ENCODE measurements at places on chromosomes 5 and 9. TPM values are rescaled to one million over a fixed set of nuclear protein-coding genes. Genes with fewer than 3 reads are reported as not detected.

Gene PPIC
- not detected for total RNA-seq

Gene NME5
- not detected for total RNA-seq

DNA sequence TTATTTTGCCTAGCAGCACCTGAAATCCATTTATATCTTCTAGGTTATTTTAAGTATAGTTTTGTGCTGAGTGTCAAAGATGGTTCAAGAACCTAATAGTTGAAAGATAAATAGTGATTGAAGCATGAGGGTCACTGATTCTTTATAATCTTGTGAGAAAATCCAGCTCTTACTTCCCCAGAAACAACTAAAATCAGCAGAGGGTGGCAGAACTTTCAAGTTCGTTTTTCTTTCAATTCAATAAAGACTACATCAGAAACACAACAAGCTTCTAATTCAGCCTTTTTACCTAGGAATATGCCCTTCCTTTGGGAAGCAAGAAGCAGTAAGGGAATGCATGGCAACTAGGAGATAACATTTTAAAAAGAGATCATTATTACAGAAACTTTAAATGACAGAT is 202.6 kb downstream of the KIAA0825 start:
- no peak for DNase-seq

DNA sequence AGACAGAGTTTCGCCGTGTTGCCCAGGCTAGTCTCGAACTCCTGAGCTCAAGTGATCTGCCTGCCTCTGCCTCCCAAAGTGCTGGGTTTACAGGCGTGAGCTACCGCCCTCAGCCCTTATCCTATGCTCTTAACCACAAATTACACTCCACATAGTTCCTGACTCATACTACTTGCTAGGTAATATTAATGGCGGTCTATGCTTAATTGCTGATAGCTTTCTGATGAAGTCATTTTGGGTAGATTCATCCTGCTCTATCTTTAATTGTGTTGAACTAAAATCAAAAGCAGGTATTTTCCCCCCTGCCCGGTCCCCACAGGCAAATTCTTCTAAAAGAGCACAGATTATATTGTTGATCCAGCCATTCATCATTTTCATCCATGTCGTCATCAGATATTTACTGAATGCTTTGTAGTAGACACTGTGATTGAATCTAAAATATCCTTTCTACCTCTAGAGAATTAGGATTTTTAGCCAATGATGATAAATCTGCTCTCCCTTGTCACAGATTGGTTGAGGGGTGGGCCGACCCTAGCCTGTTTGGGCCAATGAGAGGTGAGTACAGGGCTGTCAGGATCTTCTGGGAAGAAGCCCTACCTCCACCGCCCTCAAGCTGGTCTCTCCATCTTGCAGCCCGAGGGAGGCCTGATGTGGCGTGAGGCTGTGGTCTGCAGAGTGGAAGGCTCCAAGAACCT is 144.8 kb downstream of the NR3C1 start:
- no peak for DNase-seq

GRCh38 chr5:96285823-96286222 is 147.2 kb downstream of the PCSK1 start:
- no peak for DNase-seq

GRCh38 chr5:170383227-170383626 is 5.9 kb downstream of the KCNMB1 start:
- DNase-seq = no peak

Data from activated naive CD8-positive, alpha-beta T cell treated with anti-CD3 and anti-CD28 coated beads, Interleukin-2, amount 10 ng/mL, durations not matched to agents 7 days and 5 days (primary cell).